ENCODE measurements at places on chromosomes 2 and 18. TPM values are rescaled to one million over a fixed set of nuclear protein-coding genes. Genes with fewer than 3 reads are reported as not detected.

The EDAR gene
- not detected for total RNA-seq

The TRPM8 gene
- total RNA-seq: 0.48 TPM

The SLC25A12 gene
- total RNA-seq: 25.9 TPM

The ERMN gene
- not detected for total RNA-seq

The SETBP1 gene
- total RNA-seq: 9.0 TPM

The MFSD2B gene
- total RNA-seq: 1.1 TPM

- no peak overlapping the region for H3K27ac ChIP-seq
- H3K27me3 ChIP-seq: no peaks in the 10 kb centered on the region
- no peak overlapping the region for H3K4me3 ChIP-seq
- H3K36me3 ChIP-seq: no peaks in the 10 kb centered on the region
- DNase-seq: no peak
Measured at GRCh38 chr2:187594801-187595200, 40.6 kb upstream of the TFPI start.

DNA sequence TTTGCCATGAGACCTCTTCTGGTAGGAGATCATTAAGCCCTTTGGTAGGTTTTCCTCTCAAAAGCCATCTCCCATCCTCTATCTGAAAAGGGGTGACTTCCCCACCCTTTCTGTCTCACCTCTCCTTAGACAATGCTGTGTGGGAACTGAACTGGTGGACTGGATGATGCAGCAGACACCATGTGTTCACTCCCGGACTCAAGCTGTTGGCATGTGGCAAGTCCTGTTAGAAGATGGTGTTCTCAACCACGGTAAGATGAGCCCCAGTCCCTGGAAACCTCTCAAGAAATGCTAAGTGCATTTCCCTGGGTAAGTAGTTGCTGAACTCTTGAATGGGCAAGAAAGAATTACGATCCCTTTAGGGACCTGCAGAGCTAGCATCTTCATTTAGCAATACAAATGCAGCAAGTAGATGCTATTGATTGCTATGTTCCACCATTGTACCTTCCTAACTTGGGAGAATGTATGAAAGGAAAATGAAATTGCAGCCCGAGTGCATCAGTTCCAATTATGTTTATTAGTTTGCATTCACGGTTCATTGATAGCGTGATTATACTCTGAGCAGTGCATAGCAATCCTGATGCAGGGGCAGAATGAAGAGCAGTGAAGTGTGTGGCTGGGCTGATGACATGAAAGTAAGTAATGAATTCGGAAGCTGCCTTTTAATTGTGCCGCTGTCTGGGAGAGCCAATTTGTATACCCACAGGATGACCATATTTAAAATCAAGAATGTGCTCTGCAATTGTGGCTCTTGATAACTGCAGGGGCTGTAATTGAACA, 110.0 kb upstream of the MAP3K20 start:
- H3K4me1 ChIP-seq: peaks cover 35% of the 10 kb centered on the region
- H3K36me3 ChIP-seq: 0 out of 2 replicates have a peak, but pooled peaks cover 5% of the 10 kb centered on the region
- H3K27me3 ChIP-seq: no peaks in the 10 kb centered on the region
- no peak overlapping the region for H3K27ac ChIP-seq
- DNase-seq: no peak

DNA sequence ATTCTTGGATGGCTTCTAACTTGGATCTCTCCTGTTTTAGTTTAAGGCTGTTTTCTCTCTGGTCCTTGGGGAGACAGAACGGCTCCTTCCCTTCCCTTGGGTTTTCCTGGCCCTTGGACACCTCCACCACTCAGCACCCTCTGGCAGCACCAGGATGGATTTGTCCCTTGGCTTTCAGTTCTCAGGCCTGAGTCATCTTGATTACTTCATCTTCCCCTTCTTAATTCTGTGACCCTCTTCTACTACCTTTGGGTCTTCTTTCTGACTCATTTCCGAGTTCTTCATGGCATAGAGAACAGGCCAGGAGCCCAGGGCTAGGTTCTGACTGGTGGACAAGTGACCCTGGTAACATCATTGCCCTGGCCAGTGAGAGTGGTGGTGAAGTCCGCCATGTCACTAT, 14.9 kb downstream of the IGFBP2 start:
- DNase-seq: no peak
- H3K4me3 ChIP-seq: no peak overlapping the region
- H3K4me1 ChIP-seq: peaks cover 36% of the 10 kb centered on the region
- no peak overlapping the region for H3K27ac ChIP-seq
- H3K27me3 ChIP-seq: no peaks in the 10 kb centered on the region

- H3K4me1 ChIP-seq: peaks cover 20% of the 10 kb centered on the region
- H3K4me3 ChIP-seq: no peak overlapping the region
- peak; percentile 32 for DNase-seq
- H3K36me3 ChIP-seq: no peaks in the 10 kb centered on the region
- H3K27ac ChIP-seq: no peak overlapping the region
Measured at GRCh38 chr18:51621113-51621863, 423.8 kb upstream of the MEX3C start.

DNA sequence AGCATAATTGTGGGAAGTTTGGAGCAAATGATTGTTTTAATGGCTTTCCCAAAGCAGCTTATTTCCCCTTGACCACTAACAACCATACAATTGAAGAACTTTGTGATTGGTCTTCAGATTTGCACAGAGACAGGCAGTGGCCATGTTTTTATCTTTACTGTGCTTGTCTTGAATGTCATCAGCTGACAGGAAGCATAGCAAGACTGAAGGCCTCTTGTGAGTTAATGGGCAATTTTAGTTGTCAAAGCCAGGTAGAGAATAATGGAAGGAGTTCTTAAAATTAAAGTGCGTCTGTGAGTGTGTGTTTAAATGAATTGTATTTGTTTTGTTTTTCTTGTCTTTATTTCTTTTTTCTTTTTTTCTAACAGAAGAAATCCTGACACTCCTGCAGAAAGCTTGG, 809.9 kb downstream of the TSN start:
- no peak for DNase-seq
- H3K4me3 ChIP-seq: no peak overlapping the region
- no peaks in the 10 kb centered on the region for H3K36me3 ChIP-seq
- H3K27me3 ChIP-seq: peaks cover 4% of the 10 kb centered on the region

DNA sequence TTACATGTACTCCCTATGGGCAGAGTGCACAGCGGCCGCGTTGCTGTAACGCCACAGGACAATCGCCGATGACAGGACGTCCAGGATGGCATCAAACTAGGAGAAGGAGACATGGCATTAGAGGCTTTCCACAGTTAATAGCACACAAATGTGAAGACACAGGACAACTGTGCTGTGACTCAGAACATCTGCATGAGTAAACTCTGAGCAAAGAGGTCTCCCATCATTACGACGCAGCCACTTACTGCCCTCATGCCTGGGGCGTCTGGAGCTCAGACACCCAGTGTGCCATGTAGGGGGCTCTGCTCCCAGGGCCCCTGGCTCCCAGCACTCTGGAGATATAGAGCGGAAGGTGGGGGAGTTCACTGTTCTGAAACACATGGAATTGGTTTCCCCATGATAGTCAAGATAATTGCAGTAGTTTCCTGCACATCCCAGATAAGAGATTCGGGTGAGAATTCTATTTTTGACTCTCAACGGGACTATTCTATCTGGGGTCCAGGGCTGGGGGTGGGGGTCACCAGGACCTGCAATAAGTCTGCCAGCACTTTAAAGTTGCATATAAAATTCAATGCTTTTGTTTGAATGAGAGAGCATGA, 168.1 kb downstream of the TMEM163 start:
- no peak for DNase-seq
- H3K4me1 ChIP-seq: 0 out of 2 replicates have a peak, but pooled peaks cover 1% of the 10 kb centered on the region
- no peaks in the 10 kb centered on the region for H3K27me3 ChIP-seq
- no peak overlapping the region for H3K27ac ChIP-seq

GRCh38 chr2:231701456-231702373, 6.6 kb upstream of the PTMA start:
- peak; percentile 66 for DNase-seq
- H3K4me1 ChIP-seq: peaks cover 12% of the 10 kb centered on the region
- H3K4me3 ChIP-seq: no peak overlapping the region
- H3K36me3 ChIP-seq: no peaks in the 10 kb centered on the region
- H3K27ac ChIP-seq: no peak overlapping the region
- H3K27me3 ChIP-seq: no peaks in the 10 kb centered on the region

GRCh38 chr2:125471963-125472362, 1184.0 kb upstream of the GYPC start:
- peak; percentile 22 for DNase-seq
- H3K4me3 ChIP-seq: no peak overlapping the region
- no peaks in the 10 kb centered on the region for H3K4me1 ChIP-seq

DNA sequence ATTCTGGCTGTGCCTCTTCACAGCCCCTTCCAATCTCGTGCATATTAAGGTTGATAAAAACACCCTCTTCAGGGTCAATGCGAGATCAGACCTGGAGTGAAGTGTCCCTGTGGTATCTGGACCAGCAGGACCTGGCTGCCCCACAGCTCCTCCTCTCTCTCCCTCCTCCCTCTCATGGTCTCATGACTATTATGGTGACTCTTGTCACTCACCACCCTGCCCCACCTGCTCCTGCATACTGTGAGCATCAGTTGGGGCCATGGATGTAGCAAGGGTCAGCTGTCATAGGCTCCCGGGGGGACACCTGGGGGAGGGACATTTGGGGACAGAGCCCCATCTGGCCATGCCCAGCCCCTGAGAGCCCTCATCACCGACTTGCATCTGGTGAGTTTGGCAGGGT, 50.2 kb downstream of the ODC1 start:
- peaks cover 7% of the 10 kb centered on the region for H3K36me3 ChIP-seq
- no peak overlapping the region for H3K27ac ChIP-seq
- no peak for DNase-seq
- H3K27me3 ChIP-seq: no peaks in the 10 kb centered on the region

DNA sequence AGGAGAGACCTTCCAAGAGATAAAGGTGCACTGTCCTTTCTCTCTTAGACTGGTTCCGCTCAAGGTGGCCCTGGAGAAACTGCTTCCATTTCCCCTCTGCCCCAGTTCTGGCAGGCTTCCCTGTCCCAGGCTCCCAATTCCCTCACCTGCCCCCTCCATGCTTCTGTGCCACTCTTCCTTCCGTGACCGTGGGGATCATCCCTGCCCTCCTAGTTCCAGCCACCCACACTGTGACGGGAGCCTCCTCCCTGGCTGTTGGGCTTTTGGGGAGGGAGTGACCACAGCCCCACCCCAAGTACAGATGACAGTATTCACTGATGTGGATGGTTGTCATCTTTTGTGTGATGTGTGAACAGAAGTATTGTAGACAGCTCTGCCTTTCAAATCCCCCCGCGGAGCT, 2.8 kb downstream of the IMPA2 start:
- DNase-seq: no peak
- peaks cover 23% of the 10 kb centered on the region for H3K4me1 ChIP-seq
- no peak overlapping the region for H3K4me3 ChIP-seq
- no peaks in the 10 kb centered on the region for H3K27me3 ChIP-seq
- no peaks in the 10 kb centered on the region for H3K36me3 ChIP-seq
- no peak overlapping the region for H3K27ac ChIP-seq

DNA sequence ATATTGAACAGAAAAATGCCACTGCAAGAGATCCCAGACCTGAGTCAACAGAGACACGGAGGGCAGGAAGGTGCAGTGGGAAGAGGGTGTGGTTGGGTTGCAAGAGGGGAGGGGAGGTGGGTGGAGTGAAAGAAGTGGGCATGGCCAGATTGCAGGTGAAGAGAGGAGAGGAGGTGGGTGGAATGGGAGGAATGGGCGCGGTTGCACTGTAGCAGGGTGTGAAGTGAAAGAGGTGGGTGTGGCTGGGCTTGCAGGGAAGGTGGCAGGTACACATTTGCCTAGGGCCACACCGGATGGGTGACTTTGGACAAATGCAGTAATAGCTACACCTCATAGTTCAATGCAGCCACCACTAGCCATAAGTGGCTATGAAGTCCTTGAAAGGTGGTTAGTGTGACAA, 71.1 kb downstream of the DOCK10 start:
- no peaks in the 10 kb centered on the region for H3K36me3 ChIP-seq
- DNase-seq: peak; percentile 72
- H3K27ac ChIP-seq: no peak overlapping the region
- peaks cover 31% of the 10 kb centered on the region for H3K4me1 ChIP-seq
- H3K27me3 ChIP-seq: no peaks in the 10 kb centered on the region

GRCh38 chr2:84309281-84309680, 149.8 kb downstream of the SUCLG1 start:
- no peak overlapping the region for H3K27ac ChIP-seq
- H3K4me1 ChIP-seq: no peaks in the 10 kb centered on the region
- H3K4me3 ChIP-seq: no peak overlapping the region
- no peak for DNase-seq

GRCh38 chr2:54318821-54319220, 62.8 kb upstream of the TSPYL6 start:
- H3K27me3 ChIP-seq: no peaks in the 10 kb centered on the region
- H3K27ac ChIP-seq: no peak overlapping the region
- no peaks in the 10 kb centered on the region for H3K4me1 ChIP-seq
- no peak for DNase-seq

GRCh38 chr2:27966466-27966865, 75.9 kb downstream of the BABAM2 start:
- H3K27ac ChIP-seq: no peak overlapping the region
- H3K4me3 ChIP-seq: no peak overlapping the region
- no peak for DNase-seq
- H3K4me1 ChIP-seq: no peaks in the 10 kb centered on the region

DNA sequence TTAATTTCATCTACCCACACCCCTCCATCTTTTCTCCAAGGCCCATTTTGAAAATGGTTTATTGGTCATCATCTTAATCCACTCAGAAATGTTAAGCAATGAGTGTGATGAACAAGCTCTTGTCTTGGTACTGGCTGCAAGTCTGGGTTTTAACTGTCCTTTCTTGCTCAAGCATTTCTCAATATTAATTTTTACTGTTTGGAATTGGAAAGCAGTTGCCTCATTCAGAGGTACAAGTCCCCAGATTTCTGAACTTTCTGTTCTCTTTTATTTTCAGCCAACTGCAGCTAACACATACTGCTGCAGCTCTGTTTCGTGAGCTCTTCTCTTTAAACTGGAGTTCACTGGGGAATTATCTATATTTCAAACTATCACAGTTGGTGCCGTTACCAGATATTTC, 99.4 kb upstream of the TEX51 start:
- H3K27me3 ChIP-seq: peaks cover 97% of the 10 kb centered on the region
- DNase-seq: no peak
- no peak overlapping the region for H3K4me3 ChIP-seq
- no peak overlapping the region for H3K27ac ChIP-seq

DNA sequence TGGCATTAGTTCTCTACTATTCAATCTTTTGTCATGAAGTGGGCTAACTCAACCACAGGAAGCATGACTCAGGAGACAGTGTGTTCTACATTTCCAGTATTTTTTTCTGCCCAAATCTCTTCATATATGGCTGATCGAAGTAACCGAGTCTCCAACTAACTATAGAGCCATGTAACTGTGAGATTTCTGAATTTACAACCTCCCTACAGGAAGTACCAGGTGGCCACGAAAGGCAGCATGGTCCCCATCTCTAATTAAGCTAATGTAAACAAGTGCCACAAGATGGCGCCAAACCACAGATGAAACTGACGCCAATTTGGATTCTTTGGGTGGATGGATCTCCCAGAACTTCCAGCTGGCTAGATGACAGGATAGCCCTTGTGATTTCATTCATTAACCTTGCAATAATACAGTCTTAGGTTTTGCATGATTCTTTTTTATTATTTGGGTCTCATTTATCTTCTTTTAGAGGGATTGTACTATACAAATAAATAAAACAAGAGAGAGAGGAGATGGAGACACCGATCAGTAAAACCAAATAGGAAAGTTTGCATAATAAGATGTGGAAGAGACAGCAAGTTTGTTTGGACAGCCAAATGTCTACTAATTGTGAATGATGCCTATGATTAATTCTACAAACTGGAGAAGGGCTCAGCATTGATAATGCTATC, 18.3 kb upstream of the ARHGAP15 start:
- H3K27ac ChIP-seq: no peak overlapping the region
- H3K36me3 ChIP-seq: no peaks in the 10 kb centered on the region
- DNase-seq: no peak
- H3K27me3 ChIP-seq: no peaks in the 10 kb centered on the region
- H3K4me1 ChIP-seq: no peaks in the 10 kb centered on the region

GRCh38 chr2:136049991-136050920, 64.8 kb upstream of the DARS1 start:
- no peak overlapping the region for H3K4me3 ChIP-seq
- no peaks in the 10 kb centered on the region for H3K27me3 ChIP-seq
- DNase-seq: no peak
